ENCODE measurements at places on chromosomes 2 and 18.

DNA sequence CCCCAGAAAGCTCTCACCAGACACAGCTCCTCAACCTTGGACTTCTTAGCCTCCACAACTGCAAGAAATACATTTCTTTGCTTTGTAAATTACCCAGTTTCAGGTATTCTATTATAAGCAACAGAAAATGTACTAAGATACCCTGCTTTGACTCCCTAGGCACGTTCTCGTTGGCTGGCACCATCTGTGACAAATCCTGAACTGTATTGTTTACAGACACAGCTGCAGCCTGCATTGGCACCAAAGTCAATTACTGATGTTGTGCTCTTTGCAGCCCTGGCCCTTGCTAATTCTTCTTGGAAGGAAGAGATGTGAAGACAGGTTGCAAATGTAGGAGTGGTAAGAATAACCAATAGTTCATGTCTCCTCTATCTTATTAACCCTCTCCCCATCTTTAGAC lies 72.7 kb upstream of the FAM136A start:
- no peak for DNase-seq

DNA sequence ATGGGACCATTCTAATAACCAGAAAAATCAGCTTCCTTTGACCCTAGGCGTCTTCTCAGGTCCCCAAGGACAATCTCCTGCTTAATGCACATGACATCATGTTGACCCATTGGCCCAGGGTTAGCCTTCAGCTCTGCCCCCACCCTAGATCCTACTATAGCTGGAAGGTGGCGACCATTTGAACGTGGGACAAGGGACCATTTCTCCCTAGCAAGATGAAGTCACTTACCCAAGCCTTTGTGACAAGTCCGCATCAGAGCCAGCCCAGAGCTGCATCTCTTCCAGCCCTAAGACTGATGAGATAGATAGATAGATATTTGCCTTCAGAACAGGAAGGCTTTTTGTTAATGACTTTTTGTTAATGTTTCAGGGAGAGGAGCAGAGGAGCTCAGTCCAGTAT lies 28.2 kb upstream of the TAF1B start:
- no peak for DNase-seq

GRCh38 chr2:211306929-211307328 lies 750.5 kb downstream of the CPS1 start:
- DNase-seq = no peak

DNA sequence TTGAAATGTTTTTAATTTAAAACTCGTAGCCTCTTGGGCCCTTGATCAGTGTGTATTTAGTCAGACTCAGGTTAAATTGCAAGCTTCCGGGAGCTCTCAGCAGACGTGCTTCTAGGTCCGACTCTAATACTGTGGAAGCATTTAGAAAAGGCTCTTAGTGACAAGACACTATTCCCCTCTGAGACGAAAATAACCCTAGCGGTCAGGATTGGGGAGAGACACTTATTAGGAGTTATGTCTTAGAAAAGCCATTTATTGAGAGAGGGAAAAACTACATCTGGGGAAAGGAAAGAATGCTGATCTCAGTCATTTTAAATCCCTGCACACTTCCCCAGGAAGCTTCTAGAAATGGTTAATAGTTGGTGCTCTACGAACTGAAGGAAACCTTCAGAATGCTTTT lies 110.5 kb upstream of the NCK2 start:
- no peak for DNase-seq

DNA sequence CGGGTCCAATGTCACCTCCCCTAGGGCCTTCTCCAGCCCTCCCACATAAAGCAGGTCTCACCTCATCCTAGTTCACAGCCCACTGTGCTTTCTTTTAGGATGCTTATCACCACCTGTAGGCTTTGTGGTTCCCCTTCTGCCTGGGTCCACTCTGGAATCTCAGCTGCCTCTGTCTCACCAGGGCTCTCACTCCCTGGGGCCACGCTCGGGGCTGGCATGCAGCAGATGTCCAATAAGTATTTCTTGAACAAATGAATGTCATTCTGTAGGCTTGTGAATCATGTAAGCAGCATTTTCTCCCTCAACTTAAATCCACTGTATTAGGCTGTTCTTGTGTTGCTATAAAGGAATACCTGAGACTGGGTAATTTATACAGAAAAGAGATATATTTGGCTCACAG lies 4.3 kb upstream of the SH3BP4 start:
- DNase-seq = no peak

GRCh38 chr2:207437136-207437523 lies 92.6 kb upstream of the CREB1 start:
- no peak for DNase-seq

DNA sequence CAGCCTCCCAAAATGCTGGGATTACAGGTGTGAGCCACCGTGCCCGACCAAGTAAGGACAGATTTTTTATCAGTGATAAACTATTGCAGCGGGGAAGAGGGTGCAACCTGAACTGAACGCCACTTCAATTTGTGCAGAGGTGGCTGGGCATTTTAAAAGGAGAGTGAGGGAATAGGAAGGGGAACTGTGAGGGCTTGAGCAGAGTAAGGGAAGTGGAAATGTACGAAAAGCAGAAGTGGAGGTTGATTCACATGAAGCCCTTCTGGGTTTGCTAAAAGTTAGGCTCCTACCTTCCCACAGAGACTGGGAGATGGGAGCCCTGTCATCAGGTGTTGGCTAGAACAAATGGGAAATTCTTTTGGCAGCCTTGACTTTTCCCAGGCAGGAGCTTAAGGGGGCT lies 6.1 kb downstream of the STK11IP start:
- peak; percentile 57 for DNase-seq

DNA sequence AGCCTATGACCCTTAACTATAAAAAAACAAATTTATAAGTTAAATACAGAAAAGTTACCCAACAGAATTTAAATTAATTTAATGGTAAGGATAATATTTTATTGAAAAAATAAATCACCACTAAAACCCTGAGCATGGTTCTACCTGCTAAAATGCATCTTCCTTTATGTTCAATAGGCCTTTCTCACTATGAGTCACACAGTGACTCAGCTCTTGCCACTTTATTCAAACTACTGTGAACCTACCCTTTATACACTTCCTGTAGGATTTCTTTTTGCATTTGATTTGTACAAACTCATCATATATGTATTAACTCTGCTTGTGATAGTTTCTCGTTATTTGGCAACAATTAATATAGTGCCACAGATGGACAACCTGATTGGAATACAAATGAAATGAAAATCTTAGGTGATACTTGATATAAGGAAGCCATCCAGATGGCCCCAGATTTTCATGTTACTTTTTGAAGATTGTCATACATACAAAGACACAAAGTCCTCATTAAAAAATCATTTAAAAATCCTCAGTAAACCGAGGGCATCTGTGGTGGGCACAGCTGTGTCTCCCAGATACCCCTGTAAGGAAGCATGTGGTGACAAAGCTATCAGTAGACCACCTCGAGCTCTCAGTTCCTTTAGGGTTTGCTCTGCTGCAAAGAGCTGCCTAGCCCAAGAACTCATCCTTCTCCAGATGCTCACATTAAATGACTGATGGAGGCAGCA lies 55.2 kb upstream of the COBLL1 start:
- DNase-seq = no peak

DNA sequence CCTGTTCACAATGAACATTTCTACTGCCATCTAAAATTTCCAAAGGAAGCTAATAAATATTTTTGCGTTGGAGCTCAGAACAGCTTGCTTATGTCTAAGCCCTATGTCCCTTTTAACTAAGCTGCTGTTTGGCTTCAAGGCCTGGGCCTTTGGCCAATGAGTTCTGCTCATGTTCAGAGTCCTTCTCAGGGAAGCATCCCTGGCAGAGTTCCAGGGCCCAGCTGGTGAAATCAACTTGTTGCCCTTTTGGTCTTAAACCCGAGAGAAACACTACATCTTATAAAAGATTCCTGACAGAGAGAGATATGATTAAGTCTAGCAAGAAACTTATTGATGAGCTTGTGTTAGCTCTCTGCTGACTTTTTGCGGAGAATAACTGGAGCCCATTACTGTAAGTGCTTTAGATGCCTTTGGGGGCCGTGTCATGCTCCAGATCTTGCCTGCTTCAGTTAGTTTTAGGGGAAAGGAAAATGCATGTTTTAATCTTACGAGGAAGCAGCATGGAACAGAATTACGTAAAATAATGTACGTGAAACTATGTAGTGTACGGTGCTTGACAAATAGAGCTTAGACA lies 102.5 kb upstream of the NOSTRIN start:
- no peak for DNase-seq

- no peak for DNase-seq
These were observed 1.7 kb downstream of the MYOM1 start for GRCh38 chr18:3217948-3218647.

DNA sequence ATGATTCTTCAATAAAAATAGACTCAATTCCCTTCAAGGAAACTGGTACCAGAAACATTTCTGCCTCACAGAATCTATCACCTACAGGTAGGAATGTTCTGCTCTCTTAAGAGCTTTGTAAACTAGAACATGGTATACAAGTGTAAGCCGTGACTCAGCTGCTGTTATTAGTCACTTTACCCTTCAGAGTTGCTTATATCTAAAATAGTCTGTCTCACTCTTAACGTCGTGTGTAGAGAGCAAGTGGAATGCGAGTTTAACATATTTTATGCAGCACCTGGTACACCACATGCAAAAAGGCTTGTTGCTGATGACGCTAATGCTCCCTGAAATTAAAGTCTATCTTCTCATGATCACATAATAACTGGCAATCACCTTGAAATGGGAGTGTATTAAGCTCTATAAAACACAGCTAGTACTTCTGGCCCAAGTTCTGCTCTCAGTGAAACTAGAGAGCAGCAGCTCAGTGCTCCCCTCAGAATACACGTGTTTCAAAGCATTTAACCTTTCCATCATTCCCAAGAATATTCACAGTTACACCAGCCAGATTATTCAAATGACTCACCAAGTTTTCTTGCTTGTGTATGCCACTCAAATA lies 420.0 kb downstream of the ZEB2 start:
- DNase-seq = no peak

- no peak for DNase-seq
These were observed 215.7 kb upstream of the PARD3B start for GRCh38 chr2:204329532-204329931.

- DNase-seq = no peak
These were observed 105.2 kb upstream of the OTOS start for GRCh38 chr2:240245706-240246105.

GRCh38 chr2:146873056-146873455 lies 971.8 kb upstream of the ACVR2A start:
- DNase-seq = no peak

GRCh38 chr2:53033411-53033810 lies 734.2 kb upstream of the CHAC2 start:
- DNase-seq = no peak

- no peak for DNase-seq
These were observed 160.8 kb downstream of the TGIF1 start for GRCh38 chr18:3610813-3611212.

DNA sequence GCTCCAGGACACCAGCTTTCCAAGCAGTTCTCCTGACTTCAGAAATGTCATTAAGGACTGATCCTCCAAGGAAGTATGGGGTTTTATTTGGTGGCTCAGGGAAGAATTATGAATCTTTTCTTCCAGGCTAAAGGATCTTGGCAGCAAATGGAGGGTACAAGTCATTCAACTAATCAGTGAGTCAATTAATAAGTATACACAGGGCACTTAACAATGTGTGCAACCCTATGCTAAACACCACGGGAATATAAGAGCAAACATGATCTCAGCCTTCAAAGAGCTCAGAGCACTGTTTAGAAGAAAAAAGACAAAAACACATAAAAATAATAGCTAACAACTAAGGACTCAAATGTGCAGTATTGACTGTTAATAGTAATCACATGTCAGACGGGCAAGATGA lies 234.5 kb downstream of the SETBP1 start:
- DNase-seq = no peak

DNA sequence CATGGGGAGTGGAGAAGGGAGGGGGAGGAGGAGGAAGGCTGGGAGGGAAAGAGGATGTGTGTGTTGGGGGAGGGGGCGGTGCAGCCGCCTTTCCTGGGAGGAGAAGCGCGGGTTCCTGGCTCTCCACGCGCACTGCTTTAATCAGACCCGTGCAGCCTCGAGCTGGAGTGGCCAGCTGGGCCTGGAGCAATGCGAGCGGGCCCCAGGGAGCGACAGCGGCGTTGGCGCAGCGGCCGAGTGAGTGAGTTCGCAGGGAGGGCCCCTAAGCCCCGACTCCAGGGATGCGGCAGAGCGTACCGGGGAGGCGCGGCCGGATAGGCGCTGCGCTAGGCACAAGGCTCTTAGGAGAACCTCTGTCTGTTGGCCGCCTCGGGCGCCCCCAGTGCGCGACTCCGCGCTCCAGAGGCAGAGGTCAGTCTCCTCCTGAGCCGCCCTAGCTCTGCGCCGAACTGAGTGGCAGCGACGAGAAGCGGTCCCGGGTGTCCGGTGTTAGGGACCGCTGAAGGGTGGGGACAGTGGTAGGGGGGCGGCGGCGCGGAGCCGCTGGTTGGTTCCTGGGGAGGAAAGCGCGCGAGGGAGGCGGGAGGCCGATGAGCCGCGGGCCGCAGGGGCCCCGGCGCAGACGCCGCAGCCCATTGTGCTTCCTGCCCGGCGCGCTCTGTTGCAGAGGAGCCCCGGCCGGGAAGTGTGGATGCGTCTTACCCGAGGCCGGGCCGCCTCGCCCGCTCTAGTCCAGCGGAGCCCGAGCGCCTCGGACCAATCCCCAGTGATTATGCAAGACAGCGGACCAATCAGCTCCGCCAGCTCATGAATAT lies 455 bp upstream of the DLX1 start:
- DNase-seq = peak; percentile 80

DNA sequence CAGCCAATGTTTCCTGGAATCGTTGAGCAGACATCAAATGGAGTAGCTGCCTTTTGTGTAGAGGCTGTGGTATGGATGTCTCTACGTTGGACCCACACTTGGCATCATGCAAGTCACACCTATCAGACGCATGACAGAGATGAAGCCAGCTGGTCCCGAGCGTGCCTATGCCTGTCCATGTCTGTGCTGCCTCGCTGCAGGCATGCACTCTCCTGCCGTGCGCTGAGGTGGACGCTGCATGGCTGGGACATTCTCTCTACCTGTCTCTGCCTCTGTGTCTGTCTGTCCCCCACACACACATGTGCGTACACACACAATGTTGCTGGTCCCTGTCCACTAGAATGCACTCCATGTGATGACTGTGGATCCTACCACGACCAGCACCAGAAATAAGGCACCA lies 514.2 kb upstream of the MYT1L start:
- no peak for DNase-seq
